ENCODE measurements at places on chromosomes 1 and 21.

GRCh38 chr1:7426780-7427604 is 344.1 kb upstream of the VAMP3 start:
- no peak for DNase-seq

- DNase-seq, result no peak
Measured at GRCh38 chr1:53129891-53130597, 12.4 kb downstream of the SLC1A7 start.

DNA sequence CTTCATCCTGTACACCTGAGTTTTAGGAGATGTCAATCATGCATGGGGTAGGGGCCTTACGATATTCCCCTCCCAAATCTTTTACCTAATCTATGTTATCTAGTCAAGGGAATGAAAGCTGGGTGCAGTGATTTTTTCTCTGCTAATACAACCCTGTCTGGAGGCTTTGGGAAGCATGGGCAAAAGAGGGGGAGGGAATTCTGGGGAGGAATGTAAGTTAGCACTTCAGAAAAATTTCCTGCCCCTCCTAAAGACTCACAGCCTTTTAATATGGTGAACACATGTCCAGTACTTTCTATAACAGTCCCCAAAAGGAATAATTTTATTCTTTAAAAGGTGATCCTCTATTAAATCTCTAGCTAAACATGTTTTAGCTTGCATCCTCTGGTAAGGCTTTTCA is 25.6 kb upstream of the PRELP start:
- no peak for DNase-seq

- no peak for DNase-seq
Measured at GRCh38 chr1:34928066-34928696, 1.3 kb downstream of the DLGAP3 start.

DNA sequence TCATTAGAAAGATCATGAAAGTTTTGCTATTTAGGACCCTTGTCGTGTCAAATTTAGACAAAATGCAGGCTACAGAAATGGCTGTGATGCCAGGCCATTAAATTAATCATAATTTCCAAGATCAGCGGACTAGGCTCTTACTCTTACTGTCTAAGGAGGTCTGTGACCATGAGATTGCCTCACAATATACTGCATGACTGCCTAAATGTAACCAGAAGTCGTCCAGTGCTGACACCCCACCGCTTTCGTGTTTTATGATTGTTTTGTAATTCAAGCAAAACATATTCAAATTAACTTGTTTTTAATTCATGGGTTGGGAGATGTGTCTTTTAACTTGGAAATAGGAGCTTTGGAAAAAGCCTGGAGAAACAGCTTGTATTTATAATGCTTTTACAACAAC is 947.5 kb downstream of the BRINP3 start:
- DNase-seq, result no peak

GRCh38 chr1:17673329-17674072 is 81.6 kb upstream of the ACTL8 start:
- no peak for DNase-seq

GRCh38 chr1:115650961-115651360 is 9.2 kb downstream of the VANGL1 start:
- no peak for DNase-seq

Measured in NCI-H1930 (cell line).